ENCODE measurements at places on chromosomes 16 and 17.

- peaks cover 9% of the 10 kb centered on the region for H3K36me3 ChIP-seq
- peaks cover 15% of the 10 kb centered on the region for H3K4me1 ChIP-seq
- H3K4me3 ChIP-seq: no peak overlapping the region
Observed at GRCh38 chr16:30947859-30948666, 805 bp upstream of the ORAI3 start.

DNA sequence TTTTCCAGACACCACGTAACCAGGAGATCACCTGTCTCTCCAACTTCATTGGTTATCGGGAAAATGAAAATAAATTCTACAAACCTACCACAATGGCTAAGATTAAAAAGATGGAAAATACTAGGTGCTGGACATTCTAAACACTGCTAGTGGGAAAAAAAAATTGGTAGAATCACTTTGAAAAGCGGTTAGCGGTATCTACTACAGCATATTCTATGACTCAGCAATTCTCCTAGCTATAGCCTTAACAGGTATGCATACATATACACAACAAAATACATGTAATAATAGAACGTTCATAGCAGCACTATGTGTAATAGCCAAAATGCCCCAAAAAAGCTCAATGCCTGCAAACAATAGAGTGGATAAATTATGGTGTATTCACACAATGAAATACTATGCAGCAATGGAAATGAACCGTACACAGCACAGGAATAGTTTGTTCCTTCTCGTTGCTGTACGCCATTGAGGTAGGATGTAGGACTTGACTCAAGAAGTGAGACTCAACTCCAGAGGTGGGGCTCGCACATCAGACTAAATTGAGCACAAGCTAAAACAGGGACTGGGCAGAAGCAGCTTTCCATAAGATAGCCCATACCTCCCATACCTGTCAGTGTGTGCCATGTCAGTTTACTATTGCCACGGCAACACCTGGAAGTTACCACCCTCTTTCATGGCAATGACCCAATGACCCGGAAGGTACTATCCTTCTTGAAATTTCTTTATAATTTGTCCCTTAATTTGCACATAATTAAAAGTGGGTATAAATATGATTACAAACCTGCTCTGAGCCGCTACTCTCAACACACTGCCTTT is 44.8 kb downstream of the RNF157 start:
- no peak for DNase-seq
- no peaks in the 10 kb centered on the region for H3K27me3 ChIP-seq
- no peaks in the 10 kb centered on the region for H3K36me3 ChIP-seq
- H3K4me1 ChIP-seq: peaks cover 6% of the 10 kb centered on the region
- no peak overlapping the region for H3K27ac ChIP-seq

DNA sequence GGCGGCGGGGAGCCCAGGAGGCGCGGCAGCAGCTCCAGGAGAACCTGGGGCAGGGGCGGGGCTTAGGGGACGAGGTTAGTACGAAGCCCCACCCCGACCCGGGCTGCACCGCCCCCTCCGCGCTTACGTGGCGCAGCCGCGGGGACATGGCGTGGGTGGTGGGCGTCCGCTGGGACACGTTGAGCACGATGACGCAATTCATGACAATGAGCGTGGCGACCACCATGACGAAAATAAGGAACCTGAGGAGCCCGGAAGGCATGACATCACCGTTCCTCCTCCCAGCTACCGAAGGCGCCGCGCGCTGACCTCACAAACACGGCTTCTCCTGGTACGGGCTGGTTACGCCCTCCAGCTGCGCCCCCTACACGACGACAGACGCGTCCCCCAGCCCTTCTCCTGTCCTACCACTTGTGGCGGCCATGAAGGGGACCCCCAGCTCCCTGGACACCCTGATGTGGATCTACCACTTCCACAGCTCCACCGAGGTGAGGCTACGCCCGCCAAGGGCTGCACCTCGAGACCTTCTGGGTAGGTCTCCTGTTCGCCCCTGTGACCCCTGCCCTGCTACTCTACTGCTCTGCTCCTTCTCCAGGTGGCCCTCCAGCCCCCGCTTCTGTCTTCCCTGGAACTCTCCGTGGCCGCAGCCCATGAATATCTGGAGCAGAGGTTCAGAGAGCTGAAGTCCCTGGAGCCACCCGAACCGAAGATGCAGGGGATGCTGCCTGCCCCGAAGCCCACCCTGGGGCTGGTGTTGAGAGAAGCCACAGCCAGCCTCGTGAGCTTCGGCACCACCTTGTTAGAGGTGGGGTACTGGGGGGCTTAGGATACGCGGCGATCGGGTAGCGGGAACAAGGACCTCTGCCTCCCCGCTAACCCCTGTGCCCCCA is at the start of gene C17orf107:
TSS of gene C17orf107 (plus strand) at position 196 of the 890 bp plus-strand sequence. CDS start at position 423, 227 bp downstream.
- peaks cover 19% of the 10 kb centered on the region for H3K36me3 ChIP-seq
- peak within 1 kb of the TSS; percentile 86 for H3K4me3 ChIP-seq
- peak within 1 kb of the TSS; percentile 92 for H3K27ac ChIP-seq
- peak; percentile 89 for DNase-seq

DNA sequence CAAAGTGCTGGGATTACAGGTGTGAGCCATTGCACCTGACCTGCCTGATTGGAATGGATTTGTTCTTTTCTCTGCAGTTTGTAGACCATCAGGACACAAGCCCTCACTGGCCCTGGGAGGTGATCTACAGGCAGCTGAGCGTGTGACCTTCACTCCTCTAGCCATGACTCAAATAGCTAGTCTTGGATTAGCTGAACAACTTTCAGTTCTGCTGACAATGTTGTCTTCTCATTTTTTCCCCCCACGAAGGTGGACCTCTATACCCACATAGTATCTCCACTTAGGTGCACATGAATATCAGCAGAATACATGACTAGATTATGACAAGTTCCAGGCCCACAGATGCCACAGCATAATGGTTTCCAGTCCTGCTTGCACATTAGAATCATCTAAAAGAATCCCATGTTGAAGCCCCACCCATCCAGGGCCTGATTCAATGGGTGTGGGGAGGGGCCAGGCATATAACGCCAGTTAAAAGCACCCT is 36.8 kb downstream of the HS3ST3B1 start:
- H3K27ac ChIP-seq: no peak overlapping the region
- peaks cover 2% of the 10 kb centered on the region for H3K4me1 ChIP-seq
- no peak for DNase-seq

DNA sequence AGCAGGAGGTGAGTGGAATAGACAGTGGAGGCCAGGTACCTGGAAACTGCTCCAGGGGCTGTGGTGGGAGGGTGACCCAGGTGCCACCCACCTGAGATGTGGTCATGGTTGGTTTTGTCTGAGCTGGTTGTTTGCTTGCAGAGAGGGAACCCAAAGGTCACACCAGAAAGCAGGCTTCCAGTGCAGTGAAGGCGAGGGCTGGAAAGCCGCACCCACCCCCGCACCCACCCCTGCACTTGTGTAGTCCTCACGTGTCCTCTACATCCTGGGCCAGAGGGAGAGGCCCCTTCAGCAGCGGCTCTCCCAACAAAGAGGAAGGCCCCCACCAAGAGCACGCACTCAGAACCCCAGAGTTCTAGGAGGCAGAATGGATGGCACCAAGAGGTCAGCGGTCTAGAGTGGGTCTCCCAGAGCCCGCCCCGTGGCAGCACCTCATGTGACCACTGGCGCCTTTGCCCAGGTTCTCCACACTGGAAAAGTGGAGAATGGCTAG is 92.6 kb upstream of the CBX4 start:
- no peaks in the 10 kb centered on the region for H3K36me3 ChIP-seq
- peaks cover 1% of the 10 kb centered on the region for H3K27me3 ChIP-seq
- H3K4me1 ChIP-seq: peaks cover 50% of the 10 kb centered on the region
- DNase-seq: no peak
- H3K27ac ChIP-seq: peak overlapping the region; percentile 84

GRCh38 chr16:19583665-19584300 is 28.3 kb downstream of the VPS35L start:
- peak overlapping the region; percentile 38 for H3K27ac ChIP-seq
- H3K36me3 ChIP-seq: peaks cover 50% of the 10 kb centered on the region
- H3K27me3 ChIP-seq: no peaks in the 10 kb centered on the region
- DNase-seq: no peak
- H3K4me3 ChIP-seq: no peak overlapping the region

DNA sequence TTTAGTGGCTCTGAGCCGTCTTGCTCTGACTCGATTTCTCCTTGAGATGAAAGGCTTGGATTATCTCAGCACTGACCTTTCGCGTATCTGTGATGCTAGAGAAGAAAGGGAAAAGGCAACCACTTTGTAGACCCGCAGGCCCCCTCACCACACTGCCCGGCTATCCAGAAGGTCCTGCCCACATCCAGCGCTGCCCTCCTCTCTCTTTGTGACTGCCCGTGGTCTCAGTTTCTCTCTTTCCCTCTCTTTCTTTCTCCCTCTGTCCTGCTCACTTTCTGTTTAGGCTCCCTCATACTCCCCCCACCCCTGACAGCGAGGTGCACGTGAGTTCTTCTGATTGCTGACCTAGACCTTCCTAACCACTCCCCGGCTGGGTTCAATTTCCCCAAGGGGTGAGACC is 12.8 kb upstream of the TBX21 start:
- no peaks in the 10 kb centered on the region for H3K36me3 ChIP-seq
- H3K4me1 ChIP-seq: peaks cover 47% of the 10 kb centered on the region
- H3K4me3 ChIP-seq: no peak overlapping the region
- no peak overlapping the region for H3K27ac ChIP-seq

DNA sequence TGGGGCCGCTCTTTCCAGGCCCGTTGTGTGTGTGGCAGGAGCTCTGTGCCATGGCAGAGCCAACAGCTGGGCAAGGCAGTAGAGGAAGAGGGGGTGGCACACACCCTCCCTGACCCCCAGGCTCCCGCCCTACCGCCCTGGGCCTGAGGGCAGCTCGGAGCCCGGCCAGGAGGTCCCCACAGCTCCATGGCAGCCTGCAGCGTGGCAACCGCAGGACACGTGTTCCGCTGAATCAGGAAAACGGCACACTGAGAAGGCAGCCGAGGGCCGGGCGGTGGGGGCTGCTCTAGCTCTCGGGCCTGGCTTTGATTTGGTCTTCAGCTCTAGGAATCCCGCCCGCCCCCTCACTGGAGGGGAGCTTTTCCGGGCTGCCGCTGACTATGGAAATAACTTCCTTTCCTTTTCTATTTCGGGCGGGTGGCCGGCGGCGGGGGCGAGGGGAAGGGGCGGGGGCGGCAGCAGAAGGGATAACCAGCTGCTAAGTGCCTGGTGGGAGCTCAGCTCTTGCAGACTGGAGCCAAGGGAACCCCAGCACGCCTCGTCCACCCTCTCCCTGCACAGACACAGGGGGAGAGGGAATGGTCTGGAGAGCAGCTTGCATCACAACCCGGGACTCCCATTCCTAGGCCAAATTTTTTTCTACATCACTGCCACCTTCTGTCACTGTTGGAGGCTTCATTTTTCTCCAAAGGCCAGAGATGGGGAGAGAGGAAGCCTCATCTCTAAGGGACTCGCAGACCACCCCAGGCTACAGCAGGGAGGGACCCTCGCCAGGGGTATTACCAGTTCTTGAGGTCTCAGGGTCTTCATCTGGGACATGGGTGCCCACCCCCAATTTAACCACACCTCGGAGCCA is 24.8 kb upstream of the MRPS23 start:
- H3K4me3 ChIP-seq: peak overlapping the region; percentile 15
- H3K27ac ChIP-seq: no peak overlapping the region
- no peak for DNase-seq
- peaks cover 6% of the 10 kb centered on the region for H3K4me1 ChIP-seq

DNA sequence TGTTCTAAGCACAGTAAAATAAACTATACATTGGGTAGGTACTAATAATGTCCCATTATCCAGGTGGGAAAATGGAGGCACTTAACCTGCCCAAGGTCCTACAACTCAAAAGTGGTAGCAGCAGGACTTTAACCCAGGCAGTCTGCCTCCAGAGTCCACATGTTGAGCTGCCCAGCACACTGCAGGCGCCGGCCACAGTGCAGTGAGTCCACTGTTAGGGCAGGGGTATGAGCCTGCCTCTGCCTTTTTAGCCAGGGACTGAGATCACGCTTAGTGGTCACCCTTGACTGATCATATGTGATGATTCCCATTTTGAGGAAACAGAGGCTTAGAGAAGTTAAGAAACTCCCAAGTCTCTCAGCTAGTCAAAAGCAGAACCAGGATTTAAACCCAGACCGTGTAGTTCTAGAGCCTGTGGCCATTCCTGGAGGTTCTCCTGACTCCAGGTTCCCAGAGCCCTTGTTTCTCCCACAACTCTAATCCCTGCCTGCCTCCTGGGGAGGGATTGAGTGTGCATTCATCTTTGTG is 8.4 kb downstream of the CES1 start:
- H3K36me3 ChIP-seq: peaks cover 2% of the 10 kb centered on the region
- no peaks in the 10 kb centered on the region for H3K4me1 ChIP-seq
- no peak overlapping the region for H3K4me3 ChIP-seq

DNA sequence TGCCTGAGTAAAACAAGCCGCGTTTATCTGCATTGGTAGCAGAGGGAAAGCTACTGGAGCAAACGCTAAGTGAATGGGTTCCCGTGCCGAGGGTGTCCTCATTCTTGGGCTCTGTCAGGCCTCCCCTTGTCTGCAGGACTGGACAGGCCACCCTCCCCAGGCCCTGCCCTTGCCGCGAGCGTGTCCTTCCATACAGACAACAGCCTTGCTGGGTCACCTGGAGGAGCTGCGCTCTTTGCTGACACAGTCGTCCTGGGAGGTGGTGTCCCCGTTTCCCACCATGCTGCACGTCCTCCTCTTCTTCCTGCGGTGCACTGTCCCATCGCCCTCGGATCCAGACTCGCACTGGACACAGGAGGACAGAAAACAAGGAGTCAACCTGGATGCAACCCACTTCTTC is 7.8 kb upstream of the MXRA7 start:
- DNase-seq: no peak
- peaks cover 21% of the 10 kb centered on the region for H3K36me3 ChIP-seq
- H3K27me3 ChIP-seq: no peaks in the 10 kb centered on the region
- H3K4me1 ChIP-seq: peaks cover 19% of the 10 kb centered on the region

- no peak overlapping the region for H3K4me3 ChIP-seq
- no peaks in the 10 kb centered on the region for H3K27me3 ChIP-seq
- no peak overlapping the region for H3K27ac ChIP-seq
- H3K36me3 ChIP-seq: no peaks in the 10 kb centered on the region
- DNase-seq: no peak
Observed at GRCh38 chr16:58843675-58844074, 109.6 kb upstream of the GOT2 start.

DNA sequence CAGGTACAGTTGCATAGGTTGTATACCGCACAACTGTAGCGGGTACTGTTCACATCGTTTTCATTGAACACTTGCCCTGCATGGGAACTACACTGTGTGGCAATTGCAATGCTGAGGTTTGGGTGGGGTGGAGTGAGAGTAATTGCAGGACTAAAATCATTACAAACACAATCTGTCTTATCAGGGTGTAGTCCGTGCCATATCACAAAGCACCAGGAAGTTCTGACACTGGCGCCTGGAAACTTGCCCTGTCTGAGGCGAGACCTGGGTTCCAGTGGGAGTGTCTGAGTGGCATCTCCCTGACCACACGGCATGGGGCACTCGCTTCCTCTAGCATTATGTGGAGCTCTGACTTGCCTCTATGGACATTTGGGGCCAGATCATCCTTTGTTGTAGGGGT is 153.4 kb downstream of the RGS9 start:
- no peaks in the 10 kb centered on the region for H3K36me3 ChIP-seq
- peaks cover 3% of the 10 kb centered on the region for H3K4me1 ChIP-seq
- H3K4me3 ChIP-seq: no peak overlapping the region
- H3K27ac ChIP-seq: no peak overlapping the region

- peaks cover 18% of the 10 kb centered on the region for H3K27me3 ChIP-seq
- no peaks in the 10 kb centered on the region for H3K4me1 ChIP-seq
- no peak for DNase-seq
- H3K27ac ChIP-seq: no peak overlapping the region
Observed at GRCh38 chr17:40779181-40779909, 3.0 kb downstream of the KRT27 start.

- peak; percentile 83 for DNase-seq
- H3K4me1 ChIP-seq: peaks cover 39% of the 10 kb centered on the region
Observed at GRCh38 chr17:39863918-39864746, at the start of gene IKZF3. TSS of gene IKZF3 (minus strand) at chr17:39864312. CDS start at chr17:39864126, 186 bp downstream.

Measured in memory B cell (primary cell).